ENCODE measurements at places on chromosomes 2 and 18.

GRCh38 chr2:16363581-16363980 lies 302.1 kb downstream of the CYRIA start:
- no peak for DNase-seq

DNA sequence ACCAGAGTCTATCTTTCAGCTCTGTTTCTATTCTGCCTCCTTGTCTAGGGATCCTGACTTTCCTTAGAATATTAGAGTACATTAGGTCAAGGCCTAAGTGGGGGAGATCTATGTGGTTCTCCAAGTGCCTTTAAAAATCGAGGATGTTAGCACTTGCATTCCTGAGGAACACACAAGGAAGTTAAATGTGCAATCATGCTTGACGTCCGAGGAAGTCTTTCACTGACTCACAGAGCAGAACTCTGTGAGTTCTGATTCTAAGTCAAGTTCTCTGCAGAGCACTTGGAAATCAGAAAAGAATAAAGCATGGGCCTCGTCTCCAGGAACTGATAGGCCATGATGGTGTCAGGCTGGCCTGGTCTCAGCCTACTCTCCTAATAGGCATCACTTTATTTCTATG lies 17.2 kb downstream of the FHOD3 start:
- no peak for DNase-seq

GRCh38 chr2:144350151-144350802 lies 169.6 kb downstream of the ZEB2 start:
- DNase-seq: no peak

GRCh38 chr2:238821944-238822670 lies 25.8 kb upstream of the TWIST2 start:
- DNase-seq: no peak

GRCh38 chr2:123656590-123656989 lies 368.5 kb upstream of the CNTNAP5 start:
- no peak for DNase-seq

Measured in activated CD4-positive, alpha-beta T cell treated with anti-CD3 and anti-CD28 coated beads, Interleukin-2, amount 50 U/mL, for 1 hour (primary cell).